GM12891 (cell line): ENCODE measurements at places on chromosomes 6 and 20.

DNA sequence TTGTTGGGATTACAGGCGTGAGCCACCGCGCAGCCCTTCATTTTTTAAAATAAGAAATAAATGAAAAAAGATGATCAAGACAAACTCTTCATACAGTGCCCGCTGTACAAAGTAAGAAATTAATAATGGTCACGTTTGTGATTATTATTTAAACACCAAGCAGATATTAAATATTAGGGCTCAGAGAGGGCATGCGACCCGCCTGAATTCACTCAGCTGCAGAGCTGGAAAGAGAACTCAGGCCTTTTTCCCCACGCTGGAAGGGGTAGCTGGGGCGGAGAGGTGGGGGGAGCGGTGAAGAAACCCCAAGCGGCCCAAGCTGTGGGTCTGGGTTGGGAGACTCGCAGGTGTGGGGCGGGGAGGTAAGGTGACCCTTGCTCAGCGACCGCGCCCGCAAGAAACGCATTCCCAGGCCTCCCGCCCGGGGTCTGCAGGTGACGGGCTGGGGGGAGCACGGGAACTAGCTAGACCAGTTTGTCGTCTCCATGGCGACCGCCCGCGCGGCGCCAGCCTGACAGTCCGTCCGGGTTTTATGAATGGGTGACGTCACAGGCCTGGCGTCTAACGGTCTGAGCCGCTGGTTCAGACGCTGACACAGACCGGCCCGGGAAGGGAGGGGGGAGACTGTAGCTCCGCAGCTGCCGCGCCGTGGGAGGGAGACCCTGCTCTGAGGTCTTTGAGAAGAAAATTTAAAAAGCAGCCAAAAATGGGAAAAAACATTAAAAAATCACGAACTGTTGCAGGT, 1.1 kb upstream of the ID1 start:
- peak; percentile 82 for DNase-seq

GRCh38 chr6:32147401-32148132, 4.2 kb downstream of the PRRT1 start:
- no peak for DNase-seq

DNA sequence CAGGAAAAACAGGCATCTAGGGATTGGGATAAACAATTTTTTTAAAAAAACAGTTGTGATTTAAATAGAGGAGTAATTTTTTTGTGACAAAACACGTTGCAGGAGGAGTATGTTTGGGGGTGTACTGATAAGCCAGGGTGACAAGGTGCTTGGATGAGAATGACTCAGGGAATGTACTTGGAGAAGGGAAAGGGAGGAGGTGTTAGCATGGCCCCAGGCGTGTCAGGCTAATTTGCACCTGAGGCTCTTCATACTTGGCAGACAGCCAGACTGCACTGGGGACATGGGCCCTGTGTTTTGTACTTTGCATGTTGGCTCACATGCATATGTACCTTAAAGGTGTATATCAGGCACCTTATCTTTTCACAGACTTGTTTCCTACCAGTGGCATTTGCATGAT, 22.8 kb downstream of the PANK2 start:
- no peak for DNase-seq

DNA sequence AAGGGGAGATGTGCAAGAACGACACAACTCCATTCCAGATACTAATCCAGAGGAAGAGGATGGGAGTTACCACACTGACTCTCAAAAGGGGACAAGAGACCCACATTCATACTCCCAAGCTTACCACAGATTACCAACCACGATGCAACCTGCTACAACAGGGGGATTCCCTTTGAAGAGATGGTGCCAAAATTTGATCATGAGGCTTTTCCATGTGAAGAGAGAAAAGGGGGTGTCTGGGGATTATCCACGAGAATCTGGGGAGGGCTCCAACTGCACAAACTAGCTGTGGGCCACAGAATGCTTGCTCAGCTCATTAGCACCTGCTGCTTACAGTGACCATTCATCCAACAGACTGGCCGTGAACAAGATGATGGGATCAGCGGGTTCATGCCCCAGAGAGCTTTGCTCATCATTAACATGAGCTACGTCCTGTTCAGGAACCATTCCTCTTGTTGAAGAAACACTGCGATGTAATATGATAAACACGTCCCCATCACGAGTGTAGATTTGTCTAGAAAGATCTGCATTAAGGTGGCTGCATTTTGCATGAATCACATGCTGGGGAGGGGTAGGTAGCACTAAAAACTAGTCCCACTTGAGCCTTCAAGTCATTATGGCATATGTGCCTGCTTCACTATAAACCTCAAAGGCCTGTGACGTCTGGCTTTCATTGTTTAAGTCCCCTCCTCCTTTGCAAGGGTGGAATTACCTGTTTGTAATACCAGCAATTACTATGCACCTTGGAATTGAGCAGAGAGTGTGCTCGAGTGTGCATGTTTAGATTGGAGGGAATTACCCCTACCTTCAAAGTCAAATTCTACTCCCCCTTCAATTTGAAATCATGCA, 4.0 kb downstream of the PLAGL2 start:
- no peak for DNase-seq

- DNase-seq = no peak
These were observed at the start of gene SLC18B1 for GRCh38 chr6:132797951-132798868. Gene SLC18B1 (minus strand): TSS chr6:132798637. CDS start chr6:132798456, 181 bp downstream.

- peak; percentile 5 for DNase-seq
These were observed 2.8 kb upstream of the ZNF512B start for GRCh38 chr20:63972312-63973159.

- no peak for DNase-seq
These were observed 449.0 kb upstream of the MMS22L start for GRCh38 chr6:97732045-97732444.

DNA sequence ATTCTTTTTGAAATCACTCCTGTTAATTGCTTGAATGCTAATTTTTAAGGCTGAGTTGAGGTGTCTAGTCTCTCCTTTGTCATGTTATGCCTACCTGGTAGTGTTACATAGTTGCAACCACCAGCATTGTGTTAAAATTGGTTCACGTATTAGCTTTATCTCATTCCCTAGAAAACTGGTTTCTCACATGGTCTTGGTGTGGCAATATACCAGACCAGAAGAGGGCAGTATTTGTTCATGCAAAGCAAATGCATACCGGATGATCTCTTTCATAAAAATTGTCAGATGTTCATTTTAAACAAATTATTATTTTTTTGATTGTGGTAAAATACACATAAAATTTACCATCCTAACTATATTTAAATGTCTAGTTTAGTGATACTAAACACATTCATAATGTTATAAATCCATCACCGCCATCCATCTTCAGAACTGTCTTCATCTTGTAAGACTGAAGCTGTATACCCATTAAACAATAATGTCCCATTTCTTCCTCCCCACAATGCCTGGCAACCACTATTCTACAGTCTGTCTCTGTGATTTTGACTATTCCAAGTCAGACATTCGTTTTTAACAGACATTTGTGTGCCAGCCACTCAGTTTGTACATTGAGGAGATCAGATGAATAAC, 92.8 kb downstream of the ATRN start:
- DNase-seq = peak; percentile 9

DNA sequence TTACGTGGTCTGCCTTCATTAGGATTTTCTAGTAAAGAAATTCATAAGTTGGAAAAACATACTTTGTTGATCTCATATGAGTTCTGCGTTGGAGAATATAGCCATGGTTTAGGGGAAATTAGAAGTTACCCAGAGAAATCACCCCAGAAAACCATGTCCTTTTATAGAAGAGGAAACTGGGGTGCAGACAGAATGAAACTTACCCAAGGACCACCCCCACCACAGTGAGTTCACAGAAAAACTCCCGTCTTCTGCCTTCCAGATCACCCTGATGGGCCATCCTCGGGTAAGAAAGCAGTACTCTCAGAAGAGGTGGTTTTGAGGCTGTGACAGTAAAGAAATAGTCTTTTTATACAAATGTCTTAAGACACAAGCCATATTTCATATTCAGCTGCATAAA, 25.1 kb upstream of the MAFB start:
- DNase-seq = no peak

DNA sequence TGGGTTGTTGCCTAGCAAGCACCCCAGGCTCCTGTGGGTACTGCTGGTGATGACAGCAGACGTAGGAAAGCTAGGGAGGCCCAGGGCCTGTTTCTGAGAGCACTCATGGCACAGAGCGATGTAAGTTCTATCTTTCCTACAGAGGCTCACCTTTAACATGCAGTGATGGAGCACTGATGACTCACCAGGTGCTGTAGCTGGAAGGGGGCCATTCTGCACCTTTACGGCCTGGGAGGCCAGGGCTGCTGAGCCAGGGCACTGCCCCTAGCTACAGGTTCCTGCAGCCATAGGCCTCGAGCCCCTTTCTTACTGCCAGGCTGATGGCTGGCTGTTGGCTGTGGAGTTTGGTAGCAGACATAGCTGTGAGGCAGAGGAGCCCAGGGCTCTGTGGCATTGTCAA, 31.1 kb upstream of the GPR6 start:
- DNase-seq = no peak

GRCh38 chr6:5749651-5750215, 257.0 kb downstream of the NRN1 start:
- no peak for DNase-seq

DNA sequence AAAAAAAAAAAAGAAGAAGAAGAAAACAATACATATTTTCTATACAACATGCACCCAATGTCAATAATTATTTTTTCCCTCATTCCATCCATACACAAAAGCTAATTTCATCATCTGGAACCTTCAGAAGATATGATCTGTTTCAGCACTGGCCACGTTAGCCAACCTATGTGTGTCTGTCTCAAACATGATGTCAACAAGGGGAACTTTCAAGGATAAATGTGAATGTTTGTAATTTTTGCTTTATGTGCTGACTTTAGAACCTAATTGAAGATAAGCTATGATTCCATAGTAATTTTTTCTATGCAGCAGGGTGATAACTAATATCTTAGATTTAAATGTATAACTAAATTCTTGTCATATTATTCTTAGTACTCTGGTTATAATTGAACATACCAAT, 37.9 kb downstream of the IPCEF1 start:
- no peak for DNase-seq

- no peak for DNase-seq
These were observed 19.1 kb downstream of the SPATA2 start for GRCh38 chr20:49896204-49896603.

- DNase-seq = no peak
These were observed 11.0 kb downstream of the E2F3 start for GRCh38 chr6:20412682-20413073.

DNA sequence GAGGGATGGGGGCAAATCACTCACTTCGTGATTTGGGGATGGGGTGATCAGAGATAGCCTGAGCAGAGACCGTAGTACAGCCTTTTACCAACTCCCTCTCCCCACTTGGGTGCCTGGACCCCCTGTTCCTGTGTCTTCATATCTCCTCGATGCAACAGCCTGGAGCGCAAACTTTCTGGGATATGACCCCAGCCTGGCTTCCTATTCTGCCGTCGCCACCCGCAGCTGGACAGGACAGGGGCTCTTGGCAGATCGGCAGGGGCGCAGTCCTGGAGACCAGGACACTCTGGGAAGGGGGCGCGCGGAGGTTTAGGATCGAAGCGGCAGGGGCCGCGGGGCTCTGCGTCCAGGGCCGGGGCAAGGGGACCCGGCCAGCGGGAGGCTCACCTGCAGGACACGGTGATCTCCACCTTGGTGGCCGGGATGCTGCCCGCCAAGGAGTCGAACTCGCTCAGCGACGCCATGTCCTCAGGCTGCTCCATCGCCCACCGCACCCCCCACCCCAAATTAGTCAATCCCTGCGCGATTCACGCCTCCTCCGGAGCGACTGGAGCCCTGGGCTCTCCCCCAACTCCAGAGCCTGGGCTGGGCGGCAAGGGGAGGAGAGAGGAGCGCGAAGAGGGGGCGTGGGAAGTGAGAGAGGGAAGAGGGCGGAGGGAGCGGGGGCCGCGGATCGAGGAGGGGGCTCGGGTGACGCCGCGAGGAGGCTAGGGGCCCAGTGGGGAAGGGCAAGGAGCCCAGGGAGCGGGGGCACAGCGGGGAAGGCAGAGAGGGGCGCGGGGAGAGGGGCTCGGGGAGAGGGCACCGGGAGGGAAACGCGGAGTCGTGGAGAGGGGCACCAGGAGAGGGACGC, at the start of gene CPNE5:
TSS of gene CPNE5 (minus strand) at position 549 of the 853 bp plus-strand sequence. CDS start at position 482, 67 bp downstream.
- DNase-seq = no peak

DNA sequence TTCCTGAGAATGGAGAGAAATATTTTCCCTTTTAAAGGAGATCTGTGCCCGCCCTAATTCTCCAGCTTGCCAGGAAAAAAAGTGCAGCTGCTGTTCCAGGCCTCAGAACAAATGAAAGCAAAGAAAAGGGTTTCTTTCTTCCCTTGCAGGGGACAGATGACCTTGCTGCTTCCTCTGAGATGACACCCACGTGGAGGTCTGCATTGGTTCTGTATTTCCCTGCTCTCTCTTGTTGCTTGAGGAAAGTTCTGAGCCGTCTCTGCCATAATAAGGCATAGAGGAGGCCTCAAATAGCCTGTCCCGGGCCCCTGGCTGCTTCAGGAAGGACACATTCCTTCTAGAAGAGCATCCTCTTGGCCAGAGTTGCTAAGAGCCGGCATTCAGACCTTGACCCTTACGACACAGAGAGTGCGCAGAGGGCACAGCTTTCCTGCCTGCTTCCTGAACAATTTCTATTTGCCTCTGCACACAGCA, 501.8 kb upstream of the SULF2 start:
- DNase-seq = no peak

DNA sequence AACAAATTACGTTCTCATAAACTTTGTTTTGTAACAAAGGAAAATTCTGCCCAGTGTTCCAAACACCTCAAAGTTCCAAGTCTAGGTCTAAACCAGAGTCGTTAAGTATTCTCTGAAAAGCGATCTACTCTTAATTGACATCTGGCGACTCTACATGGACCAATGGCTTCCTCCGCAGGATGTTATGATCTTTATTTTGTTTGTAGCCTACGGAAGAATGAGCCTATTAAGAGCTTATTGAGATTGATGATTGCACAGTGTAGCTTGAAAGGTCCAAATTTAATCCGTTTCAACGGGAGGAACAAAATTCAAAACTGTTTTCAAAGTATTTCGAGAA, 61.1 kb downstream of the FAM217A start:
- no peak for DNase-seq

GRCh38 chr6:134739299-134740026, 210.4 kb downstream of the ALDH8A1 start:
- no peak for DNase-seq

DNA sequence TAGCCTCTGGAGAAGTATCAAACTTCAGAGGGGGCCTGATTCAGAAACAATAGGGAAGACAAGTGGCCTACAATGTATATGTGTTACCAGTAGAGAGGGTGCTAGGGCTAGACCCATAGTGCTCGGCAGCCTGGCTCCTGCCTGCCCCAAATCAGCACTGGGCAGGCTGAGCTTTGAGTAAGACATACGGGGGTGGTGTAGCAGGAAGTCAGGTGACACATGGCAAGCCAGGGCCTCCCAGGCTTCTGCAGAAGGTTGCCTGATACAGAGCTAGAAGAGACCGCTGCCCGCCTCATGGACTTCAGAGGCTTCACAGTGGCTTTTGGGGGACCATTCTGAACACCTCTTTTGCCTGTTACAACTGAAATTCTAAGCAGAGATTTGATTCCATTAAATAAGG, 43.4 kb downstream of the RALY start:
- no peak for DNase-seq
